ENCODE measurements at places on chromosomes 16 and 17.

DNA sequence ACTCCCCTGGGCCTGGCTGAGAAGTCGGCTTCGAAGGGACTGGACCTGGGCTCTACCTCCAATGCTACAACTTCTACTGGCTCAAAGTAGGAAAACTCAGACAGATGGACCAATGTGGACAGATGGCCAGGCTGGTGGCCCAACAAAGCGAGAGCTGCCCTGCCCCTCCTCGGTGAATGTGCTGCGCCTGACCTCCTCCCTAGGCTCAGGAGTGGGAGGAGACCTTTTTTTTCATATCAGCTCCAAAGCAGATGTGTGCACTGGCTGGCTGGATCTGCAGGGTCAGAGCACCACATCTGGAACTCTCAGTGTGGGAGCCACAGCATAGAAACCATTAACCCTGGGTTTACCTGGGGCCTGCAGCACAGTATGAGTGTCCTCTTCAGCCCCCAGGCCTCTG, 20.8 kb downstream of the ATP6V0D1 start:
- DNase-seq: no peak

GRCh38 chr16:86391486-86391885, 118.8 kb upstream of the FOXF1 start:
- no peak for DNase-seq

- DNase-seq: peak; percentile 47
Observed at GRCh38 chr16:89556750-89557689, 3.5 kb upstream of the RPL13 start.

- no peak for DNase-seq
Observed at GRCh38 chr16:87188104-87188503, 129.1 kb downstream of the C16orf95 start.

DNA sequence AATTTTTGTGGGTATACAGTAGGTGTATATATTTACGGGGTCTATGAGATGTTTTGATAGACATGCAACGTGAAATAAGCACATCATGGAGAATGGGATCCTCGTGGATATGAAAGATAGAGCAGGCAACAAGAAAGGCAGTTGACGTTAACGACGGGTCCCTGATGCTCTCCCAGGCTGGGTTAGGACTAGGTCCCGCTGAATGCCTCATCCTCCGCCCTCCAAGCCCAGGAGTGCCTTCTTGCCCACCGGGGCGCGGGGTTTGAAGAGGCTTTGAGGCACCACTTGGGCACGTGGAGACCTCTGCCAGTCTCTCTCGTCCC, 9.5 kb upstream of the ZFP90 start:
- no peak for DNase-seq

DNA sequence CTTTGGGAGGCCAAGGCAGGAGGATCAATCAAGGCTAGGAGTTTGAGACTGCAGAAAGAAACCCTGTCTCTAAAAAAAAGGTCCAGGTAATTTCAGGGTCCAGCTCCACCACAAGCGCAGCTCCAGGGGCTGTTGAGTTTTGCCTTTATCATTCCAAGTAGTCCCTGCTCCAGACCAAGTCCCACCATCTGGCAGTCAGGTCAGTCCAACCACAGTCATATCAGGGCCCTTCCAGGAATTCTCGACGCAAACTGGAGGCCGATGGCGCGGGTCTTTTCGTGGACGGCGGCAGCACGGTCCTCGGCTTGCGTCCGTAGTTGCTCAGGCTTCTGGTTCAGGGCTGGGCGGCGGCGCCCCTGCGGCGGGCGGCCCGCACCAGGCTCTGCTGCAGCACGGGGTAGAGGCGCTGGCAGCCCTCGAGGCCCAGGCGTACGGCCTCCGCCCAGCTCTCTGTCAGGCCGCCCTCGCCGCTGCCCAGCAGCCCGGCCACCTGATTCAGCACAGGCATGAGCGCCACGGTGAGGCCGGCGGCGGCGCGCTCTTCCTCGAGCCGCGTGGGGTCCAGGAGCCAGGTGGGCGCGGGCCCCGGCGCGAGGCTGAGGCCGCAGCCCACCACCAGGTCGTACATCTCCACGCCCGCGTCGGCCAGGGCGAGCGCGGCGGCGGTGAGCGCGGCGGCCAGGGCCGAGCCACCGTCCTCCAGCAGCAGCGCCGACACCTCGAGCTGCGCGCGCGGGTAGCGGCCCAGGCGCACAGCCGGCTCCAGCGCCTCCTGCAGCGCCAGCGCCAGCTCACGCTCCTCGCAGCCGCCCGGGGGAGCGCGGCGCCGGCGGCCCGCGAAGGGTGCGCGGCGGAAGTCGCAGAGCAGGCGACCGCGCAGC, 752 bp downstream of the EXOSC6 start:
- DNase-seq: no peak

- no peak for DNase-seq
Observed at GRCh38 chr16:86363057-86363490, 147.3 kb upstream of the FOXF1 start.

GRCh38 chr16:24858219-24859041, 12.7 kb downstream of the SLC5A11 start:
- no peak for DNase-seq

GRCh38 chr17:82327757-82328140, 5.8 kb downstream of the SECTM1 start:
- DNase-seq: no peak

DNA sequence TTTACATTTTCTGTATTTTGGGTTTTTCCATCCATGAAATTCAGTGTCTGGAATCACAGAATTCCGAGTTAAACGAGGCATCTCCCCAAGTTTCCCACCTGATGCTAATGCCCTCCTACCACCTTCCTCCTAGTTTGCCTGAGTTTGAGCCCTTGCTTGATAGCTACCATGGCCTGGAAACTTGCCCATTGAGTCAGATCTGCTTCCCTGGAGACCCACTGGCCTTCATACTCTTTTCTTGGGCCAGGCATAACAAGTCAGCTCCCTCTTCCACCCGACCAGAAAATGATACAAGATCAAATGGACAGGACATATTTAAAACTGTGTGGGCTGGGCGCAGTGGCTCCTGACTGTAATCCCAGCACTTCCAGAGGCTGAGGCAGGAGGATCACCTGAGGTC, 10.2 kb downstream of the SETD1A start:
- DNase-seq: no peak

DNA sequence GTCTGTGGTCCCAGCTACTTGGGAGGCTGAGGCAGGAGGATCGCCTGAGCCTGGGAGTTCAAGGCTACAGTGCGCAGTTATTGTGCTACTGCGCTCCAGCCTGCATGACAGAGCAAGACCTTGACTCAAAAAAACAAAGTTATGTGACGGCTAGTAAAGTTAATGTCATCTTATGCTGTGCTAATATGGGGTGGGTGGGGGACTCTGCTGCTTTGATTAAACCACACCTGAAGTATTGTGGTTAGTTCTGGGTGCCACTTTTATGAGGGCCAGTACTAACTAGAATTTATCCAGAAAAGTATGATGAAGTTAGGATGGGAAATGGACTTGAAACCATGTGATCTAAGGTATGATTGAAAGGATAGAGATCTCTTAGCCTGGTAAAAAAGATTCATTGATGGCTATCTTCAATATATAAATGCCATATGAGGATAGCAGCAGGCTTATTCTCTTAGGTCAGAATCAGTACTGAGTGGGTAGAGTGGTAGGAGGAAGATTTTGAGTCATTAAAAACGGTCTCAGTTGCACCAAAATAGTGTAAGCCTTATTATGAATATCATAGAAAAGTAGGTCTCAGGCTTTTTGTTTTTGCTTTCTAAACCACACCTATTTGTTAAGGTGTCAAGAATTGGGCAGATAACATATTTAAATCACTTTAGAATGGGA, 5.6 kb downstream of the WSB1 start:
- DNase-seq: no peak

DNA sequence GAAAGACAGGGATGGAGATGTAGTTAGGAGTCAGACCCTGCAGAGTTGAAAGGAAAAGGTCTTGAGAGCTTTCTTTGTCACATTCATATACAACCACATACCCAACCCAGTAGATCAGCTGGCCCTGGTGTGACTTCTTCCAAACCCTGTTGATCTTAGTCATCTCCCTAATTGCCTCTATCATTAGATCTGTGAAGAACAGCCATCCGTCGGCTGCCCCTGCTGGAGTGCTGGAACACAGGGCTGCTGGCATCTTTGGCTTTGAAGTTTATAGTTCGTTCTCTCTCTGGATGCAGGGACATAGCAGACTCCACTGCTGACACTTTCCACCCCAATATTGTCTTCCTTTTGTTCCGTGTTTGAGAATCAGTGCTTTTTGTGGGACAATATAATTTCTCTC, 10.4 kb upstream of the SMG8 start:
- no peak for DNase-seq

DNA sequence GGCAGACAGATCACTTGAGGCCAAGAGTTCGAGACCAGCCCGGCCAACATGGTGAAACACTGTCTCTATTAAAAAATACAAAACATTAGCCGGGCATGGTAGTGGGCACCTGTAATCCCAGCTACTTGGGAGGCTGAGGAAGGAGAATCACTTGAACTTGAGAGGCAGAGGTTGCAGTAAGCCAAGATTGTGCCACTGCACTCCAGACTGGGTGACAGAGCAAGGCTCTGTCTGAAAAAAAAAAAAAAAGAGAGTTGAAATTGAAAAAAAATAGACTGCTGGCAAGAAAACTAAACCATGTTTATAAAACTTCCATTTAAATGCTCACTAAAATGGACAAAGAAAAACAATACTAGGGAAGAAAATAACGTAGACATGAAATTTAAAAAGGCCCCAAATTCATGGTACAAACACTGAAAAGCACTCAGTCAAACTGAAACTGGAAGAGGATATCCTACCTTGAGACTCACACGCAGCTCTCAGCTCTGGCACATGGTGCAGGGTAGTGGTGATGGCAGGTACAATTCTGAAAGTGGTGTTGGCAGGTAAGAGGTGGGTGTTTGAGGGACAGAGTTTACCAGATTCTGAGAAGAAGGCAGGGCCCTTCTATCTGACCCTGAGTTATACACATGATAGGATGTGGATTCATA, 19.3 kb downstream of the CNTROB start:
- no peak for DNase-seq

GRCh38 chr17:73189417-73190099, 3.3 kb upstream of the COG1 start:
- no peak for DNase-seq

- peak; percentile 22 for DNase-seq
Observed at GRCh38 chr17:4852567-4853207, 19.5 kb downstream of the MINK1 start.

DNA sequence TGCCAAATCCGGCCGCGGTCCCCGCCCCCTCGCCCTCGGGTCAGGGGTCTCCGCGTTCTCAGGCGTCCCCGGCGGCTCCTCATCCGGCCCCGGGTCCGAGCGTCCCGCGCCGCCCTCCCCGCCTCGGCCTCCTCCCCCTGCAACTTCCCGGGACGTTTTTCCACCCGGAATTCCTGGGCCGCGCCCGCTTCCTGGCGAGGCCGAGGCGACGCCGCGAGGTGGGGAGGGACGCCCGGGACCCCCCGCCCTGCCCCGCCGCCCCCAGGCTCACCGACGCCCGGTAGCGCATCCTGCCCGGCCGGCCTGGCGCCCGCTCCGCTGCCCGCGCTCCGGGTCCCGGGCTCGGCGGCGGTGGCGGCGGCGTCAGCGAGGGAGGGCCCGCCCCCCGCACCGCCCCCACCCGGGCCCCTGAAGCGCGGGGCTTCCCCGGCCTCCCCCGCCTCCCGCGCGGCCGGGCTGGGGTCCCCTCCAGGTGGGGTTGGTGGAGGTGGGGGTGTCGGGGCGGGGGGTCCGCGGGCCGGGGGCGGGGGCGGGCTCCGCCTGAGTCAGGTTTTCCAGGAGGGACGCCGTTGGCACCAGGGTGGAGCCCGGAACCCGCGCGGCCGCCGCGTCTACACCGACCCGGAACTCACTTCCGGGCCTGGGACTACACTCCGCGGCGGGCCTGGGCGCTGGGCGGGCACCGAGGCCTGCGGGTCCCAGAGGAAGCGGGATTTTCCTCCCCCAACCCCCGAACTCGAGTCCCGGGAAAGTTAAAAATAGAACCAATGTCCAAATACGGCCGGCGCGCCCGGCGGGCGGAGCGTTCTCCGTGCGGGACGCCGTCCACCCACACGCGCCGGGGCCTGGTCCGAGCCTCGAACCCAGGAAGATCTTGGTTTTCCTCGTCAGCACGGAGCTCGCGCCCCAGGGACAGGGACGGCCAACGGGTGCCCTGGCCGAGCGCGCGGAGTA, 6.8 kb downstream of the MYO1C start:
- peak; percentile 72 for DNase-seq

DNA sequence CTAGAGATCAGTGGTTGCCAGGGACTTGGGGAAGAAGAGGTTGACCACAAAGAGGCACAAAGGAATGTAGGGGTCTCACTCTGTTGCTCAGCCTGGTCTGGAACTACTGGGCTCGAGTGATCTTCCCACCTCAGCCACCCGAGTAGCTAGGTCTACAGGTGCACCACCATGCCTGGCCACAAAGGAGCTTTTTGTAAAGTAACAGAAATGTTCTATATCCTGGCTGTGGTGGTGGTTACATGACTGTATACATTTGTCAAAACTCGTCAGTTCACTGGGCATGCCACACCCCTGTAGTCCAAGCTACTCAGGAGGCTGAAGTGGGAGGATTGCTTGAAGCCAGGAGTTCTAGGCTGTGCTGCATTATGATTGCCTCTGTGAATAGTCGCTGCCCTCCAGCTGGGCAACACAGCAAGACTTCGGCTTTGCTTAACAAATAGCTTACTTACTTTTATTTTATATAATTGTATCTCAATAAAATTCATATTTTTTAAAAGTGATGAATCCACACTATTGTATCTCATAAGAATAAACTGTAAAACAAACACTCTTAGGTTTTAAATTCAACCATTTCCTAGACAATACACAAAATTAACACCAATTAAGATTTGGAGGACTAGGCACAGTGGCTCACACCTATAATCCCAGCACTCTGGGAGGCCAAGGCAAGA, 5.0 kb downstream of the SKA2 start:
- DNase-seq: no peak

DNA sequence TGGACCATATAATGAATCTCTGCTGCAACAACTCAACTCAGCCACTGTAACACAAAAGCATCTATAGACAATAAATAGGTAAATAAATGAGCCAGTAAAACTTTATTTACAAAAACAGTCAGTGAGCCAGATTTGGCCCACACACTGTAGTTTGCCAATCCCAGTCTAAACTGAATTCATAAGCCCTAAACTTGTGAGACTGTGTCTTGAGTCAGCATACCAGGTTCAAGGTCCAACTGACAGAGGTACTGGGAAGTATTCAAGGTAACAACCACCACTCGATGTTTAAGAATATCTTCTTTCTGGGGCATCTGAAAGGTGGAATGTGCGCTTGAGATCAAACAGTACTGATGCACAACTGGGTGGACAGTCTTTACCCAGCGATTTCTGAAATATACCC, 94.2 kb downstream of the HELZ start:
- DNase-seq: no peak

DNA sequence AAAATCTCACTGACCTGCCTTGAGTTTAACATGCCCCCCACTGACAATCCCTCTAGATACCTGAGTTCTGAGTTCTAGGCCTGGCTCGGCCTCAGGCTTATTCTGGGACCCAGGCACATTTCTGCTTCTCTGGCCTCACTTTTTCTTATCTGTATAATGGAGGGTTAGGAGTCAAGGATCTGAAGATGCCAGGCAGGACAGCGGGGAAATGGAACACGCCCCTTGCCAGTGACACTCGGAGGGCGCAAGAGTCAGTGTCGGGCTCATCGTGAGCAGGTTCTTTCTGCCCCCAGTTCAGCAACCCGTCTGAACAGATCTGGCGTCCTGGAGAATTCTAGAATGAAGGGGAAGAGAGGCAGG, 567 bp upstream of the MT3 start:
- no peak for DNase-seq

GRCh38 chr17:66767154-66767933, 67.6 kb upstream of the CACNG5 start:
- no peak for DNase-seq

All from T-helper 22 cell (primary cell).